ENCODE measurements at places on chromosomes 11 and 22.

- no peak for DNase-seq
Measured at GRCh38 chr22:34972191-34972897, 93.6 kb upstream of the ISX start.

DNA sequence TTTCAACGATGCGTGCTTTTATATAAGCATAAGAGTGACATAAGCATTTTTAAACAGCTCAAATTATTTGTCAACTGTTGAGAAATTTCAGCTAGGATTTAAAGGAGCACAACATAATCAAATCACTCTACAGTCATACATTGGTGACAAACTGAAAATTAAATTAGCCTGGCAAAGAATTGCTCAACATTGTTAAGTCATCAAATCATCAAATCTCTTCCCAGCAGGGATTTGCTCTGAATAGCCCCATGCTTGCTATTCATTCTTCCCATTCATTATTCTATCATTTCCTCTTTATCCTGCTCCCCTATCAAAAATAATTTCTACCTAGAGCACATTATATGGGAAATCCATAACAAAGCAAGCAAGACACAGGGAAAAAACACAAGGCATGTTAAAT, 198.7 kb upstream of the LUZP2 start:
- no peak for DNase-seq

DNA sequence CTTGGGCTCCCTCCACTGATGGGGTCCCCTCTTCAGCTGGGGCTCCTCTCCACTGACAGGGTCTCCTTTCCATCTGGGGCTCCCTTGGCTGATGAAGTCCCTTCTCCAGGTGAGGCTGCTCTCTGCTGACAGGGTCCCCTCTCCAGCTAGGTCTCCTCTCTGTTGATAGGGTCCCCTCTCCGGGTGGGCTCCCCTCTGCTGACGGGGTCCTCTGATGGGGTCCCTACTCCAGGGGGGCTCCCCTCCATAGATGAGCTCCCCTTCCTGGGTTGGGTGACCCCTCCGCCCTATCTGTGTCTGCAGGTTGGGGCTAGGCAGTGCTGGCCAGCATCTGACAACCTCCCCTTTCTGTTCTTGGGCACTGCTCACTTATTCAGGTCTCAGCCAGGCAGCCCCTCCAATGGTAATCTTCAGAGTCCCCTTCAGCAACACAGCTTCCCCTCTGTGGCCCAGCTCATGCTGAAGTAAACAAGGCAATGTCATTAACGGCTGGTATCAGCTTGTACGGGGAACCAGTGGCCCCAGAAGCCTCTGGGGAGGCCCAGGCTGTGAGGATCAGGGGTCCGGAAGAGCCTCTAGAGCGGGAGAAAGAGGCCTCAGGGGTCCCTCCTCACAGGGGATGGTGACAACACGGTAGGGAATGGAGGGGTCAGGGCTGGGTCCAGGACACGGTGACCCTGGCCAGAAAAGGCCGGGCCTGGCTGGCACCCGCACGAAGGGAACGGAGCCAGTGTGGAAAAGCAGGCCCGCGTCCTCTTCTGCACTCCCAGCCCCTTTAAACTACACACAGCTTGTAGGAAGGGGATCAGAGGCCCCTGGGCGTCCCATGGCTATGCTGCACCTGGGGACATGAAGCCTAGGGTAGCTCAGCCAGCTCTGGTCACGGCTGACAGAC, 9.6 kb upstream of the CD81 start:
- DNase-seq: no peak

- DNase-seq: no peak
Measured at GRCh38 chr11:128420265-128420664, 167.1 kb downstream of the ETS1 start.

- peak; percentile 54 for DNase-seq
Measured at GRCh38 chr22:30890686-30891442, 77.7 kb downstream of the MORC2 start.

DNA sequence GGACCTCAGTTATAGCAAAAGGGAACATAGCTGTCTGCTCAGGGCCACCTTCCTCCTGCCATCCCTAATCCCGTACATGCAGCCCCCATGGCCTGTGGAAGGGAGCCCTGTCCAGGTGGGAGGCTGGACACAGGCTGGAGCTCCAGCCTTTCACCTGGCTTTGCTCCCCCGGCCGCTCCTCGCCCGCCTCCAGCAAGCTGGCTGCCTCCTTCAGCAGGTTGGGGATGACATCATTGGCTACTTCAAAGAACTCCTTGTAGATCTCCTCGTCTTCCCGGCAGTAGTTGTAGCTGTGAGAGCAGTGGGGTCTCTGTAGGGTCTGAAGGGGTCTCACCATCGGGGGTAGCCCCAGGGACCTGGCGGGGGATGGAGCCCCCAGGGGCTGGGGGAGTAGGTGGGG, 2.5 kb upstream of the MAP4K2 start:
- no peak for DNase-seq

- no peak for DNase-seq
Measured at GRCh38 chr11:95545116-95545875, 244.3 kb downstream of the FAM76B start.
